ENCODE measurements at places on chromosomes 4 and X. TPM values are rescaled to one million over a fixed set of nuclear protein-coding genes. Genes with fewer than 3 reads are reported as not detected.

Gene TMPRSS11E
- polyA plus RNA-seq = 0.33 TPM

Gene GC
- polyA plus RNA-seq = 0.49 TPM

Gene CXCL9
- polyA plus RNA-seq = 0.14 TPM

Gene NUDT11
- polyA plus RNA-seq = 0.89 TPM

Gene NUDT9
- 21.8 TPM for polyA plus RNA-seq

Gene EREG
- 4.0 TPM for polyA plus RNA-seq

Gene QDPR
- polyA plus RNA-seq = 20.6 TPM

Gene HPGD
- polyA plus RNA-seq = 10.2 TPM

Gene FGFBP2
- 38.1 TPM for polyA plus RNA-seq

Gene KLHL4
- 0.55 TPM for polyA plus RNA-seq

Gene RASGEF1B
- polyA plus RNA-seq = 2.1 TPM

Gene KCND1
- 1.0 TPM for polyA plus RNA-seq

Gene SHISA3
- polyA plus RNA-seq = 1.4 TPM

Gene H2BW2
- polyA plus RNA-seq = not detected

Gene CHRNA9
- polyA plus RNA-seq = not detected

Gene NOX1
- polyA plus RNA-seq = not detected

Gene PAGE2B
- polyA plus RNA-seq = not detected

Gene RBM46
- 0.06 TPM for polyA plus RNA-seq
